ENCODE measurements at places on chromosomes 5 and 9. TPM values are rescaled to one million over a fixed set of nuclear protein-coding genes. Genes with fewer than 3 reads are reported as not detected.

- no peak for DNase-seq
Measured at GRCh38 chr5:59745415-59745863, 148.1 kb downstream of the PDE4D start.

Gene C5orf34
- total RNA-seq, result 6.2 TPM

DNA sequence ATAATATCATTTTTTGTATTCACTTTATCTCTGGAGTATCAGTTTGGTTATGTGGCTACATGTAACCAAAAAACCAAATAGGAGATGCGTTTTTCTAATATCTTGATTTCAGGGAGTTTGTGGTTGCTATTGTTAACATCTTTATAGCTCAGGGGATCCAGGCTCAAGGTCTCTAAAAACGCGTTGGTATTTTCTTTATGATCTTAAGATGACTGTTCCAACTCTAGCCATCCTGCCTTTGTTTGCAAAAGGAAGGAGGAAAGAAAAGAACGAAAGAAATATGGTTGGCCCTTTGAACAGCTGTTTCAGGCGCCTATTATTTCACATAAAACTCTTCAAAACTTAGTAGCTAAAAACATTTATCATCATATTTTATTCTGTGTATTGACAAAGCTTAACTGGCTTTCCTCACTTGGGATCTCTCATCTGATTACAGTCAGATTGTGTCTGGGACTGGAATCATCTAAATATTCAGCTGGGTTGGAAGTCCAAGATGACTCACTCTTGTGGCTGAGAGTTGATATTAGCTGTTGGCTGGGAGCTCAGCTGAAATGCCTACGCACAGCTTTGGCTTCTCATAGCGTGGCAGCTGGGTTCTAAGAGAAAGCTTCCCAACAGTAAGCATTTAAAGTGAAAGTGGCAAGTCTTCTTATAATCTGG, 60.1 kb downstream of the FAM174A start:
- DNase-seq, result peak; percentile 53

DNA sequence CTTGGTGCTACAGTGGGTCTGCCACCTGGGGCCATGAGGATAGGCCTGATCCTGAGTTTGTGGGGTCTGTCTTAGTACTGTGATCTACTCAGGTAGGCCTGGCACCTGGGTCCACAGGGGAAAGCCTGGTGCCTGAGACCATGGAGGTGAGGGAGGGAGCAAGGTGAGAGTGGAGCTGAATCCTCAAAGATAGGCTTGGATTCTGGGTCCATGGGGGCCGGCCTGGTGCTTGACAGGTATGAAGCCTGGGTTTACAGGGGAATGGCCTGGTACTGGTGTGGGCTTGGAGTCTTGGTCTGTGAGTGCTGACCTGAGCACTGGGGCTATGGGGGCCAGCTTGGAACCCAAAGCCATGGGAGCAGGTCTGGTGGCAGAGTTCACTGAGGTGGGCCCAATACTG, 439.2 kb upstream of the SMARCA2 start:
- no peak for DNase-seq

- DNase-seq, result no peak
Measured at GRCh38 chr9:79671558-79671957, 99.8 kb downstream of the TLE4 start.

Gene ANKRD31
- total RNA-seq, result 0.09 TPM

All from HepG2 (cell line).